Ecto neural progenitor cell (in vitro differentiated cells): ENCODE measurements at places on chromosomes 5 and 9.

- no peak for DNase-seq
Observed at GRCh38 chr9:3879315-3879714, 353.5 kb upstream of the RFX3 start.

GRCh38 chr5:2877522-2877921, 126.0 kb upstream of the IRX2 start:
- peak; percentile 10 for DNase-seq

DNA sequence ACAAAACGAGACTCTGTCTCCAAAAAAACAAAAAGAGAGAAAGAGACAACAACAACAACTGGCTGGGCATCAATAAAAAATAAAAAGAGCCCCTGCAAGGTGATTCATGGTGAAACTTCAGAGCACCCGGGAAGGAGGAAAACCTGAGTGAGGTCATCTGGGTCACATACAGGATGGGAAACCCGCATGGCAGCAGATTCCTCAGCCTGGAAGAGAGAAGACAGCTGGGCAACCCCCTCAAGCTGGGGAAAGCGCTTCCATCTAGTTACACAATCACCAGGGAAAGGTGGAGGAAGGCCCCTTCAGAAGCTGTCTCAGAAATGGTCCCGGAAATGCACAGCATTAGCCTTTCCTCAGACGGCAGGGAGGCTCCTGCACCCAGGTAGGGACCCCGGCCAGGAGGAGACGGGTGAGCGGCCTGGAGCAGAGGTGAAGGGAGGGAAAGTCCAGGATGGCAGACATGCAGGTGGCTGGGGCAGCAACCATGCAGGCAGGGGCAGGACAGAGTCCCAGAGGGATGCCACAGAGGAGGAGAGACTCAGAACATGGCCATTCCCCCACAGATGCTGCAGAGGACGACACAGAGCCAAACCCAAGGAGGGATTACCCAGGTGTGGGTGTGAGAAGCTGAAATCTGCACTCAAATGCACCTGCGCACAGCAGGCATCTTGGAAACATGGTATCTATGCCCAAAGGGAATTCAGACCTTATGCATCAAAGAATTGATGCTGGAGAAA, 29.4 kb downstream of the CAMSAP1 start:
- no peak for DNase-seq

- DNase-seq = no peak
Observed at GRCh38 chr5:9596824-9597223, 33.3 kb downstream of the TAS2R1 start.

- peak; percentile 58 for DNase-seq
Observed at GRCh38 chr5:171615705-171616640, 169.6 kb upstream of the SMIM23 start.

DNA sequence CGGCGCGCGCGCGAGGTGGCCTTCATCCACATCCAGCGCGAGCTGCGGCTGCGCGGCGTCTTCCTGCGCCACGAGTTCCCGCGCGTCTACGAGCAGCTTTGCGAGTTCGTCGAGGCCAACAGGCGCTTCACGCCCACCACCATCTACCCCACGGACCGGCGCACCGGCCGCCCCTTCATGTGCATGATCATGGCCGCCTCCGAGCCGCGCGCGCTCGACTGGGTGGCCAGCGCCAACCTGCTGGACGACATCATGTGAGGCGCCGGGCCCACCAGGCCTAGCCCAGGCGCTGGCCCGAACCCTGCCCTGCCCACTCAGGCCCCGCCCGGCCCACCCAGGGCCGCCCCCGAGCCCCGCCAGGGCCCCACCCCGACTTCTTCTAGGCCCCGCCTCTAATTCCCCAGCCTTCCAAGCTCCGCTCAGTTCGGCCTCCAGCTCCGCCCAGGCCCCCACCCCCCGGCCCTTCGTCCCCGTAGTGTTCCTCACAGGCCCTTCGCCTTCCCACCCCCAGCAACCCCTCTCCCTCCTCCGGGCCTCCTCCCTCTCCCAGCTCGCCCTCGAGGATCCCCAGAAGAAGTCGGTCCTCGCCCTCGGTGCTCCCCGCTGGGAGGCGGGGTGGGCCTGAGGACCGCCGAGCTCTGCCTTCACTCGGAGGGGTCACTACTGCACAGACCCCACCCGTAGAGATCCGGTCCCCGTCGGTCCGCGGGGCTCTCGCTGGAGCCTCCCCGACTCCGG, 2.0 kb upstream of the PHPT1 start:
- peak; percentile 87 for DNase-seq
